ENCODE measurements at places on chromosomes 5 and 9.

GRCh38 chr9:102832814-102833213, 162.3 kb upstream of the CYLC2 start:
- no peak for DNase-seq

GRCh38 chr5:79495311-79495710, 18.6 kb downstream of the HOMER1 start:
- no peak for DNase-seq

- DNase-seq, result no peak
Measured at GRCh38 chr5:172630082-172630481, 11.0 kb upstream of the NEURL1B start.

DNA sequence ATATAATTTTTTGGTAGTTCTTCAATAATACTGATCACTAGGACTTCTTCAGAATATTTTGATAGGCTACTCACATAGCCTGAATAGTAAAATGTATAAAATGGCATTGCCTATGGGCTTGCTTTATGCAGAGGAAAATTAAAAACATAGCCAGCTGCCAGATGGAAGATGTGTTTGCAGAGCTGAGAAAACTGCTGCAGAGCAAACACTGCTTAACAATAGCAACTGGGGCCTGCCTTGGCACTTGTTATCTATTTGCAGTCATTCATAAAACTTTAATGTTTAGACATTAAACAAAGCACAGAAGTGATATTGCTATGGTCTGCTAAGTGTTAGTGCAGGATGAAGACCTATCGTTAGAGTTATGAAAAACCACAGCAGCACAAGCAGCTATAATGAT, 151.5 kb upstream of the SMC2 start:
- no peak for DNase-seq

DNA sequence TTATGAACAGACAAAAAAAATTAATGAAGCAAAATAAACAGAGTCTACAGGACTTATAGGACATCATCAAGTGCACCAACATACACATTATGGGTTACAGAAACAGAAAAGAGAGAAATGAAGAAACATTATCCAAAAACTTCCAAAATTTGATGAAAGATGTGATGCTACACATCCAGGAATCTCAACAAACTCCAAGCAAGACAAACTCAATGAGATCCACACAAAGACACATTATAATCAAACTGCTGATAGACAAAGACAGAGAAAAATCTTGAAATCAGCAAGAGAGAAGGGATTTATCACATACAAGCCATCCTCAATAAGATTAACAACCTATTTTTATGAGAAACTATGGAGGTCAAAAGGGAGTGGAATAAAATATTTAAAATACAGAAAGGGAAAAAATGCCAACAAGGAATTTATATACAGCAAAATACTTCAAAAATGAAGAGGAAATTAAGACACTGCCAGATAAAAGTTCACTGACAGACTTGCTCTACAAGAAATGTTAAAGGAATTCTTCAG, 101.0 kb downstream of the NR2F1-AS1 start:
- DNase-seq, result no peak

GRCh38 chr9:127118597-127119319, 3.7 kb downstream of the ANGPTL2 start:
- DNase-seq, result no peak

Measured in fibroblast of skin of scalp (primary cell).